ENCODE measurements at places on chromosomes 12 and 14. TPM values are rescaled to one million over a fixed set of nuclear protein-coding genes. Genes with fewer than 3 reads are reported as not detected.

DNA sequence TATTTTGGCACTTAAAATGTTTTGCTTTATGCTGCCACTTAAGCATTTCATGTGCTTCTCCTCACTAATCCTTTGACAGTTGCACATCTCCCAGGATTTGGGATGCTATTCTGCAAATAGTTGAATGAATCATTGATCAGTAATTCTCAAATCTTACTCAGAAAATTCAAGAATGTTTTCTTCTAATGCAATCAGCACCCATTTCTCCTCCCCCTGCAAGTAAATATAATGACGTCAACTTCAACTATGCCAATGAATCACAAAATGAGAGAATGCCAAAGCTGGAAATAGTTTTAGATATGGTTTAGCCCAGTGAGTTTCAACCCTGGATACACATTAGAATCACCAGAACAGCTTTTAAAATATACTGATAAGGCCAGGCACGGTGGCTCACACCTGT lies 2.1 kb upstream of the BLOC1S1 start:
- DNase-seq = no peak

- DNase-seq = no peak
Observed at GRCh38 chr12:117182866-117183265, 7.4 kb downstream of the FBXO21 start.

- DNase-seq = no peak
Observed at GRCh38 chr14:68768316-68768715, 24.6 kb downstream of the ZFP36L1 start.

GRCh38 chr14:70845601-70846000 lies 36.3 kb upstream of the MAP3K9 start:
- no peak for DNase-seq

GRCh38 chr14:90397425-90398314 lies 841 bp downstream of the CALM1 start:
- DNase-seq = peak; percentile 40

GRCh38 chr14:56630707-56631106 lies 51.1 kb downstream of the TMEM260 start:
- DNase-seq = no peak

- no peak for DNase-seq
Observed at GRCh38 chr14:55000381-55000780, 26.5 kb downstream of the WDHD1 start.

- DNase-seq = no peak
Observed at GRCh38 chr12:4153343-4153892, 120.1 kb upstream of the CCND2 start.

DNA sequence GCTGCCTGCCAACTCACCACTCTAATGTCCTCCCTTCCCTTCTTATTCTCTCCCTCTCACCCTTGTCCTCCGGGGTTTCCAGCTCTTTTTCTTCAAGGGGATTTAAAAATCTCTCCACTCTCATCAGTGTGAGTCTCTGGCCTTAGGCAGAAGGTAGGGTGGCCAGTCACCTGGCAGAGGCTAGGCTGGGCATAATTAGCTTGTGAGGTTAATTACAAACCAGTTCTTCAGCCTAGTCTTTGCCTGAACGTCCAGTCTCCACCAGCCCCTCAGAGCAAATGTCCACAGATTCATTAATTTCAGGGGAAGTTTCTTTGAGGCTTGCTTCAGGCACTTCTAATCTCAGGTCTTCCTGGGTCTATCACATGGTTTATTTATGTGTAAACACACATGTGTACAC lies 6.7 kb downstream of the KRT7 start:
- no peak for DNase-seq

DNA sequence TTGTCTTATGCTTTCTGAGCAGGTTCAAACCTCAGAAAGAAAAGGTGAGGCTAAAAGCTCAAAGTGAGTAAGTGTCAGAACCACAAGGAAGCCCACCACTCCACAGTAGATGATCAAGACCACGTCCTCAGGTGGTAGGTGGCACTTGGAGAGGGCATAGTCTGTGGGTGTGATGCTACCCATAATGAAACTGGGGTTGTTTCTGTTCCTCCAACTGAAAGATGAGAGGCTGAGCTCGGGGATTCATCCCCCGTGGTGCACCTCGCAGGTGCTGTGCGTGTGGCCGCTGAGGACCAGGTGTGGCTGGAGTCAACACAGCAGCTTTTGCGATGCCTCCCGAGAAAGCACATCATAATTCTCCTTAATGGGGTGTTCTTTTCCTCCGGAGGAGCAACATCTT lies 285.7 kb downstream of the TTC8 start:
- DNase-seq = no peak

GRCh38 chr14:91090743-91091142 lies 23.1 kb upstream of the DGLUCY start:
- DNase-seq = no peak

DNA sequence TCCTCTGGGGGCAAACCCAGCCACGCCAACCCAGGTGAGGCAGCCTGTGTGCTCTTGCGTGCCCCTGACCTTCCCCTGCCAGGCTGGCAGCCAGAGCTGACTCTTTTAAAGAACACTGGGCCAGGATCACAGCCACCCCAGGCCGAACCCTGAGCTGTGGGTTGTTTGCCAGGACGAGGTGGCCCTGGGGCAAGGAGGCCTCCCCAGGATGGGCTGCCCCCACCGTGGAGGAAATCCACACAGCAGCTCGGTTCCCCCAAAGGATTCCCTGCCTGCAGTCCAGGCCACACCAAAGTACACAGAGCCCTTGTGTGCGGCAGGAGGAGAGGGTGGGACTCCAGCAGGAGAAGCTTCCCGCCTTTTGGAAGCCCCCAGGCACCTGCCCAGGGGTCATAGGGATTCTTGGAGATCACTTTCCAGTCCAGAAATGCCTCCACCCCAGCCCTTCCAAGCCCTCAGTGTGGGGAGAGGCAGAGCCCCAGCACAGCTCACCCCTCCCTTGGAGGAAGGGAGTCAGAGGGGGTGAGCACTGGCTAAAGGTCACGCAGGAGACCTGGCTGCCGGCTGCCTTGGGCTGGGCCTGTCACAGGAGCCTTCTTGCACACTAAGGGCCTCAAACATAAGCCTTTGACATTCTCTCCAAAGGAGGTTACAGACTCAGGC lies 115.6 kb downstream of the CALM1 start:
- no peak for DNase-seq

- no peak for DNase-seq
Observed at GRCh38 chr12:81644503-81644902, 114.6 kb downstream of the PPFIA2 start.

GRCh38 chr14:37375566-37375965 lies 177.8 kb downstream of the MIPOL1 start:
- no peak for DNase-seq

- no peak for DNase-seq
Observed at GRCh38 chr12:108304633-108305032, 34.5 kb downstream of the CMKLR1 start.

The MGP gene
- total RNA-seq = not detected

The PRR4 gene
- 3.3 TPM for total RNA-seq

The ABCD4 gene
- total RNA-seq = 98.8 TPM

The ATP2A2 gene
- total RNA-seq = 234 TPM

The SLC35E3 gene
- total RNA-seq = 16.1 TPM
